ENCODE measurements at places on chromosomes 7 and 10.
A peak's percentile ranks its signal among the peaks of the same experiment; 100 is the strongest.

DNA sequence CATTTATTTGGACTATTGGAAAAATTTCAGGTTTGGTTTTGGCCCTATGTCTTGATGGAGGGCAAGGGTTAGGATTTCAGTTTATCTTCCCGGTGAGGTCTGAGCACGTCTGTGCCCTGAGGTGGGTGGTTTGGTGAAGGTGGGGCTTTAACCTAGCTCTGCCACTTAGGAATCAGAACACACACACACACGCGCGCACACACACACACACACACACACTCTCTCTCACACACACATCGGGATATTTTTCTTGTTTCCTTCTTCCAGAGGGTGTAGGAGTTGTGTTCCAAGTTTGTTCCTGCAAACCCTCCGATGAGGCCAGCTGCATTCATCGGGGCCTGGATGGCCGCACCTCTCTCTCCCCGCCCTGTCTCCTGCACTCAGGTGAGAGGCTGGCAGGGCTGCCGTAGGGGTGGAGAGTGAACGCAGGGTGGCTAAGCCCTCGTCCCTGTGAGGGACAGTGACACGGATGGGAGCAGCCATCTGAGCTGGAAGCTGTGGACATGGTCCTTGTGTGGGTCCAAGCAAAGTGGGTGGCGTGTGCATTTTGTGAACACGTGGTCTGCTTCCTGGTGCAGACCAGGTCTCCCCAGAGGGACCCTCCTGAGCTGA lies 34.2 kb downstream of the CHST12 start:
- DNase-seq: no peak

- no peak for DNase-seq
These were observed 25.2 kb downstream of the HIPK2 start for GRCh38 chr7:139752604-139753003.

DNA sequence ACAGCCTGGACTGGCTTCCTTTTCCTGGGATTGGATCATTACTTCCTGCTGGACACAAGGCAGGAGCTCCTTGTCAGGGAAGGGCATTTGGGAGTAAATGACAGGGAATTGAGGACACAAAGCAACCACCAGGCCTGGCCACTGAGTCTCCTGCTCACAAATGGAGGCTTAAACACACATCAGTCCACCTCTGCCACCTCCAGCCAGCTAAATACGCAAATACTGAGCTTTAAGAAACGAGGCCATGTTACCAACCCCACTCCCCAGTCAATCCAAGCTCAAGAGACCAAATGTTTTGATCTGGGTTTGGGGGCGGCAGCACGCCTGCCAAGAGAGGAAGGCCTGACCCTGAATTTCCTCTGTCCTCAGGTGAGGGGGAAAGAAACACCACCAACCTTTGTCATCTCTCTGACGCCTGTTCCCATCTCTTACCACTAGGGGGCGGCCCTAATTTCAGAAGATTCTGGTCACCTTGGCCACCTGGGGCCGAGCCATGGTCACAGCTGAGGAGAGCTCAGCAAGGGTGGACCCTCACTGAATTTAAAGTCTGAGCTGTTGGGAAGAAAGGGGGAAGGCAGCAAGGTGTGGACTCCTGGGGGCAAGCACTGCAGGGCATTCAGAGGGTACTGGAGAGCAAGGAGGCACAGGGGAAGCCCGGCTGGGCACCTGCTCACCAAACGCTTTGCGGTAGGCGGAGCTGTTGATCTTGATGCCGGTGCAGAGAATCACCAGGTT lies 16.5 kb downstream of the AIFM2 start:
- DNase-seq: no peak

- DNase-seq: no peak
These were observed 688 bp upstream of the ABCB4 start for GRCh38 chr7:87476179-87476557.

GRCh38 chr10:114245121-114245791 lies 6.2 kb downstream of the VWA2 start:
- DNase-seq: no peak

GRCh38 chr7:149853157-149853556 lies 15.0 kb downstream of the ZNF862 start:
- peak; percentile 18 for DNase-seq

- DNase-seq: no peak
These were observed 6.4 kb downstream of the VIM start for GRCh38 chr10:17234431-17234945.

GRCh38 chr7:152108359-152108758 lies 82.9 kb downstream of the GALNT11 start:
- DNase-seq: no peak

DNA sequence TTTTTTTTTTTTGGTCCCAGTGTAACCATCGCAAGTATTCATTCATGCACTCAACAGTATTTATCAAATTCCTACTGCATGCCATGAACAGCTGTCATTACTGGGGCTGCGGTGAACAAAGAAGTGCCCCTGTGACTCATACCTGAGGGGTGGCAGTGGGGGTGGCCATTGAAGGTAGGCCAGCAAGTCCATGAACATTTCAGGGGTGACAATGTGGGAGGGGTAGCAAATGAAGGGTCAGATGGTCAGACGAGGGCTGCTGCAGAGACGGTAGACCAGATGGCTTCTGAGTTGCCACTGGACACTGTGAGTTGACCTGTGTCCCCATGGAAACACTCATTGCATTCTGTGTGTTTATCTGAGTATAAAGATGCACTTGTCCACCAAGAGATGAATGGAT lies 92.5 kb upstream of the PITRM1 start:
- DNase-seq: peak; percentile 21

- peak; percentile 22 for DNase-seq
These were observed 434.1 kb downstream of the DNAJB9 start for GRCh38 chr7:109003742-109004141.

GRCh38 chr7:21912305-21912704 lies 33.4 kb downstream of the CDCA7L start:
- DNase-seq: peak; percentile 66

DNA sequence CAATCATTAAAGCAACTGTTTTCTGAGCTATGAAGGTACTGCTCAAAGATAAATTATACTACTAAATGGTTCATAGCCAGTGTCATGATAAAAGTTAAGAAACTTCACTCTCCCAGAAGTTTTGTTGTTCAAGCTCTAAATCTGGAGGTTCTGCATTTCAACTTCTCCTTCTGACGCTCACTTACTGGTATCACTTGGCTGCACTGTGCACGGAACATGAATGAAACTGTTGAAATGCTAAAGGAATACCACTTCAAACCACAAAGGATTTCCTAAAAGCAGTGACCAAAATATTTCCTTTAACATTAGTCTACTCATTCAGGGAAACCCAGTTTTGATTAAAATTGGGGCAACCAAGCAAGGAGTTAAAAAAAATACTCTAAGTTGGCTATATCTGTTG lies 93.6 kb downstream of the UBE2H start:
- DNase-seq: peak; percentile 84

- no peak for DNase-seq
These were observed 56.7 kb upstream of the KIAA1217 start for GRCh38 chr10:24152270-24152669.

GRCh38 chr10:87552248-87552929 lies 47.7 kb downstream of the MINPP1 start:
- peak; percentile 48 for DNase-seq

GRCh38 chr7:137245186-137245585 lies 98.3 kb downstream of the PTN start:
- DNase-seq: peak; percentile 25
